Stimulated activated CD4-positive, alpha-beta T cell treated with anti-CD3 and anti-CD28 coated beads, Interleukin-15, amount 100 ng/mL, for 1 hour (primary cell): ENCODE measurements at places on chromosomes 7 and 10.

DNA sequence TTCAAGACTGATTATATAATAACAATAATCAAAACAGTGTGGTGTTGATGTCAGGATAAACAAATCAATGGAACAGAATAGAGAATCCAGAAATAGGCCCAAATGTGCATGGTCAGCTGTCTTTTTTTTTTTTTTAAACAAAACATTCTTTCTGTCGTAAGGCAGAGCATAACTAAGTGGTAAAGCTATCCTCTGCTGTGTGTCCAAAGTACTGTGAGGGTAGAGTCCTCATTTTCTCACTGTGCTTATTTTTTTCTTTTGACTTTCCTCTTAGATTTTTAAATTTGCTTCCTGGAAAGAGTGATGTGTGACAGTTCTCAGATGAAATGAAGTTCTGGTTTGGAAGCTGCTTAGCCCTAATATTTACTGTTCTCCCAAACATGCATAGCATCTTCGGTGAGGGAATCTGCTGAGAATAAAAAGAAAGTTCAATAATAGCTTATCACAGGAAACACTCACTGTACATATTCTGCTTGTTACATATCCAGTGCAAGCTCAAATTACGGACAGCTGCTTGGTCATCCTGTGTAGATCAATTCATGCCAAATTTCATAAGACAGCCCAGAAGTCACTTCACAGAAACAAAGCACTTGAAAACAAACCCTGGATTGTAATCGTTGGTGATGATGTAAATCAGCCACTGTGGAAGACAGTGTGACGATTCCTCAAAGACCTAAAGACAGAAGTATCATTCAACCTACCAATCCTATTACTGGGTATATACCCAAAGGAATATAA is 423.9 kb downstream of the NEBL start:
- DNase-seq, result no peak

GRCh38 chr10:60522617-60523016 is 132.9 kb upstream of the ANK3 start:
- DNase-seq, result no peak

- DNase-seq, result no peak
Measured at GRCh38 chr7:72213081-72213480, 199.1 kb downstream of the CALN1 start.

DNA sequence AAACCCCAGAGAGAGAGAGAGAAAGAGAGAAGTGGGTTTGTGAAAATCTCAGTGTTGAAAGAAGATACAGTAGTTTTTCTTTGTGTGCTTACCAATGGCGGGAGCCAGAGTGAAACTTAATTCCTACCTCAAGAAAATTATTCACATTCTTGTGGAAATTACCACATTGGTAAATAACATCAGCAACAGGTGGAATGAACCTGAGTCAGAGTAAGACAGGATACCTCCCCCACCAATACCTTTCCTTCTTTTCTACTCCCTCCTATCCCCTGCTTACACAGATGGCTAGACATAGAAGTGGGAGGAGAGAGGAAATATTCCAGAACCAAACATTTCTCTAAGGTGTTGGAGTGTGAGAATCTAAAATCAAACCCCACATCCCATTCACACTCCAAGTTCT is 793.9 kb downstream of the SORCS3 start:
- no peak for DNase-seq

DNA sequence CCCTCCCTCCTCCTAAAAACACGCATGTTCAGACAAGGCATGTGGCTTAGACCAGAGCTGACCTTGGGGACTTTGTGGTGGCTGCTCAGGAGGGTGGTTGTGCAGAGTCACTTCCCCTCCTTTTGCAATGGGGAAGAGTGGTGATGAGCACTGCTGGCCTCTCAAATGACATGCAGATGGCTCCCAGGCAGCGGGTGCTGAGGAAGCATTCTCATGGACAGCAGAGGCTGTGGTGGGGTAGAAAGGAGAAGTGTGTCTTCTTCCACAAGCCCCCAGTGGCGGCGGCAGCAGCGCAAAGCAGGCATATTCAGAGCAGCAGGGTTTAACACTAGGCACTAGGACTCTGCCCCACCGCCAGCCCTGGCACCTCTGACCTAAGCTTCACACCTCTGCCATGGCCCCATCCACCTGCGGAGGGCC is 105.9 kb upstream of the ANLN start:
- no peak for DNase-seq

DNA sequence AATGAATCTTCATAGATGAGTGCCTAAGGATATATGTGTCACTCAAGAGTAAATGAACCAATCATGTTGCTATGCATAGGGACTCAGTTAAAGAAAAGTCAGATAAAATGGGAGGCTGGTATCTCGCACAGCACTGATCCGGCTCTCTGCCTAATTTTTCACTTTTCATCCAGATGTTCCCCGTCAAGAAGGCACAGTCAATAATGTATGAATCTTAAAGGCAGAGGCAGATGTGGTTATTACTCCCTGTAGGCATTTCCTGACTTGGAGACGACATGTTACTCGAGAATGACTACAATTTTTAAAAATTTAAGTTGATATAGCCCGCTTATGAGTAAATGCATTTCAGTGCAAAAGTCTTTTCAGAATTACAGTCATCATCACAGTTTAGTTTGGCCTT is 113.6 kb downstream of the TBXAS1 start:
- DNase-seq, result no peak

GRCh38 chr10:44569193-44570091 is 184.5 kb upstream of the CXCL12 start:
- DNase-seq, result no peak

- no peak for DNase-seq
Measured at GRCh38 chr10:3757250-3757637, 27.8 kb downstream of the KLF6 start.

DNA sequence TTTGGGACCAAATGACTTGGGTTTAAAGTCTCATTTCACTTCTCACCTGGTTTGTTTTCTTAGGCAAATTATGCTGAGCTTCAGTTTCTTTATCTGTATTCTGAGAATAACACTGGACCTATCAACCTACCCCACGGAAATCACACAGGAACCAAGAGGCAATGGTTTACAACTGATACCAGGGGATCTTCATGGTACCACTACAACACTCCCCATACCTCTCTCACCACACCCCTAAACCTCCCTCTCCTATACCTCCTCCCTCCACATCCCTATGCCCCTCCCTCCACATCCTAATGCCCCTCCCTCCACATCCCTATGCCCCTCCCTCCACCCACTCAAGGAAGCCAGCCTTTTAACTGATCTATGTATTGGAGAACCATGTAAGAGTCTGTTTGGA is 9.9 kb downstream of the FAM204A start:
- DNase-seq, result no peak

GRCh38 chr10:43843321-43844101 is 194.8 kb upstream of the ZNF32 start:
- DNase-seq, result no peak

DNA sequence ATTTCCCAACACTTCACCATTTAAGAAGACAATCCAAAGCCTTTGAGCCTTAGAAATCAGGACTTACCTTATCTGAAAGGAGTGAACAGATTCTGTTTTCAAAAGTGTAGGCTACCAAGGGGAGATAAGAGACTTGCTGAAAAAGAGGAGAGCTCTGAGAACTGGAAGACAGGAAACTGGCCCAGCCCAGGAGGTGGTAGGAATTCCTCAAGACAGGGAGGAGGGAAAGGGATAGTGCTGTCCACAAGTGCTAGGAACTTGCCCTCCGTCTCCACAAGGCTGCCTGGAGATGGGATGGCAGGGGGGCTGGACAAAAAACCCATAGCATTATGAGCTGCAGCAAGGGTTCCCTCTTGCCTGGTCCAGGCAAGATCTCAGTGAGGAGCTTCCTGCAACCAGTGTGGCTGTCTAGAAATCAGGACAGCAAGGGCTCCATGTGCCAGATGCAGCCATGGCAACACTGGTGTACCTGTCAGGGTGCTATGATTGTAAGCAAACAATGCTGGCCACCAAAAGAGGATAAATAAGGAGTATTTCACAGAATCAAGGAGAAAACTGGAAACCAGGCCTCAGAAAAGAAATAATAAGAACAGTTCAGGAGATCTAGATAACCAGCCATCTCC is 22.7 kb upstream of the FRMD4A start:
- no peak for DNase-seq

GRCh38 chr7:3446786-3447185 is 145.7 kb downstream of the SDK1 start:
- no peak for DNase-seq

DNA sequence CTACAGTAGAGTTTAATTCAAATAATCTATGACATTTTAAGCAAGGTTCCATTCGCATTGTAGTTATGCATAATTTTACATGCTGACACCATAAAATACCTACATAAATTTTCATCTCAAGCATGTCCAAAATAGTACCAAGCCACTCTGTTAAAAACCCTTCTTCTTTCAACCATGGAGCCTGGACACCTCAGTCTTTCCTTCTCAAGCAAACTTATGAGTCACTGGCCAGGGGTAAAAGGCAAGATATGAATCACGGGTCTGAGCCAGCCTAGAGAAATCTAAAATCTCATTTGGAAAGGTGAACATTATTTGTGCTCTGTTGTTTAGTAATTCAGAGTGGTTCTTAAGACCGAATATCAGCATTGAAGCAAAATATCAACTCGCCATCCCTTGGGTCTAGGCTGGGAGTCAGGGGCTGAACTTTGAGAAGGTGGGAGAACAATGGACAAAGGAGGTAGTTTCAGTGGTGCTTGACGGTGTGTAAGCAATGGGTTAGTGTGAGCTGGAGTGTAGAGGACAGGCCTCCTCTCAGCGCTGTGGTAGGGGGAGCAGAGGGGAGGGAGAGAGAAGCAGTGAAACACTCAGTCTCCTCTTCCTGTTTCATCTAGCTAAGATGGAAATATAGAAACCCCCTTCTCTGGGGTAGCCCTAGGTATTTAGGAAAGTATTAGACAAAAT is 19.1 kb upstream of the GPAM start:
- DNase-seq, result no peak

DNA sequence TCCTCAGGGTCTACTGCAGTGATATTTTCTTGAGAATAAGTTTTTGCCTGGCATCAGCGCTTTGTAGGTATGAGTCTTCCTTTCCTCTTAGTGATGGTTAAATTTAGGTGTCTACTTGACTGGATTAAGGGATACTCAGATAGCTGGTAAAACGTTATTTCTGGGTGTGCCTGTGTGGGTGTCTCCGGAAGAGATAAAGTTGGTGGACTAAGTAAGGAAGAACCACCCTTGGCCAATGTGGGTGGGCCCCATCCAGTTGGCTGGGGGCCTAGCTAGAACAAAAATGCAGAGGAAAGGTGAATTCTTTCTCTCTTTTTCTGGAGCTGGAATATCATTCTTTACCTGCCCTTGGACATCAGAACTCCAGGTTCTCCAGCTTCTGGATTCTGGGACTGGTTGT is 138.8 kb downstream of the ADCYAP1R1 start:
- no peak for DNase-seq

- no peak for DNase-seq
Measured at GRCh38 chr7:6389728-6390127, 58.0 kb downstream of the DAGLB start.
